ENCODE measurements at places on chromosomes 13 and 19.

- no peak for DNase-seq
Measured at GRCh38 chr13:107102676-107103075, 534.7 kb upstream of the ARGLU1 start.

GRCh38 chr13:98813993-98814392 is 61.5 kb upstream of the SLC15A1 start:
- DNase-seq = no peak

DNA sequence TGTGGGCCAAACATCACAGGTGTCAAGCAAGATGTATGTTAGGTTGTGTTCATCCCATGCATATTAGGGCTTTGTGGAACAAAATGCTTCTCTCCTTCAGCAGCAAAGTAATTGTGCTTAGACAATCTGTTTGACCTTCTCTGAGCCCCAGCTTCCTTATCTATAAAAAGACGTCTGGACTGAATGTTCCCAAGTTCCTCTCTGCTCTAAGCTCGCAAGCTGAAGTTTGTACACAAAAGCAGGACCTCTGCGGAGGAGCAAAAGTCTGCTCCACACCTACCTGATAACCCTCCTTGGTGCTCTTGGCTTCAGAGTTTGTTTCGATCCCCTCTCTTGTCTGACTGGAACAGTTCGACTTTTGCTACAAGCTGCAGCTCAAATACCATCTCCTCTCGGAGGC is 95.7 kb upstream of the UBL3 start:
- DNase-seq = no peak

DNA sequence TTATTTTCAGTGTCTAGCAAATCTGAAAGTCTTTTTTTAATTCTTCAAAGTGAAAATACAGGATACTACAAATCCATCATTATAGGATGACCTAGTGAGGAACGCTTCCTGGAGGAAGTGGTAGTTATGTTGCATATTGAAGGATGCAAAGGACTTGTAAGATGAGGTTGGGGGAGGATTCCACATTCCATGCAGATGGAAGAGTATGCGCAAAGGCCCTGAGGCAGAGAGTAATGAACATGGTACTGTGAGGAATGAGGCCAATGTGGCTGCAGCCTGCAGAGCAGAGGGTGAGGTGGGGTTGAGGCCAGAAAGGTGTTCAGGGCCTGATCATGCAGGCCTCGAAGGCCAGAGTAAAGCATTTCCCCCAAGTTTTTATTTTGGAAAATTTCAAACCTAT is 202.8 kb downstream of the MTUS2 start:
- no peak for DNase-seq

- no peak for DNase-seq
Measured at GRCh38 chr19:56261145-56261544, 11.4 kb upstream of the EDDM13 start.

DNA sequence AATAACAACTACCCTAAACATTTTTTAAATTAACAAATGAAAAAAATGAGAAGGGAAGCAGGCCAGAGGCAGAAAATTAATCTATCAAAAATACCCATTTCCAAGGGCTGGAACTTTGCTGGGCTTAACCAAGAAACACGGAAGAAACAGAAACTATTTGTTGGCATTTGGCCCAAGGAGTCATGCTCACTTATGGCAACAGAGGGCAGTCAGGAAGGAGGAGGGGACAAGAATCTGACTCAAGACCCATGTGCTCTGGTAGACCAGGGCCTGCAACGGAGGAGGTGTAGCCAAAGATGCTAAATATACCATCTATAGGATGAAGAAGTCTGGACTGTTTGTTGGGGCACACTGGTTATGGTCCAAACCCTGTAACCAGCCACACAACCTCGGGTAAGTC is 496.7 kb downstream of the COG6 start:
- no peak for DNase-seq

GRCh38 chr19:47598407-47599349 is 10.3 kb upstream of the BICRA start:
- no peak for DNase-seq

All from NCI-H2107 (cell line).